Activated CD4-positive, alpha-beta T cell treated with anti-CD3 and anti-CD28 coated beads for 24 hours (primary cell): ENCODE measurements at places on chromosomes 5 and 9.

DNA sequence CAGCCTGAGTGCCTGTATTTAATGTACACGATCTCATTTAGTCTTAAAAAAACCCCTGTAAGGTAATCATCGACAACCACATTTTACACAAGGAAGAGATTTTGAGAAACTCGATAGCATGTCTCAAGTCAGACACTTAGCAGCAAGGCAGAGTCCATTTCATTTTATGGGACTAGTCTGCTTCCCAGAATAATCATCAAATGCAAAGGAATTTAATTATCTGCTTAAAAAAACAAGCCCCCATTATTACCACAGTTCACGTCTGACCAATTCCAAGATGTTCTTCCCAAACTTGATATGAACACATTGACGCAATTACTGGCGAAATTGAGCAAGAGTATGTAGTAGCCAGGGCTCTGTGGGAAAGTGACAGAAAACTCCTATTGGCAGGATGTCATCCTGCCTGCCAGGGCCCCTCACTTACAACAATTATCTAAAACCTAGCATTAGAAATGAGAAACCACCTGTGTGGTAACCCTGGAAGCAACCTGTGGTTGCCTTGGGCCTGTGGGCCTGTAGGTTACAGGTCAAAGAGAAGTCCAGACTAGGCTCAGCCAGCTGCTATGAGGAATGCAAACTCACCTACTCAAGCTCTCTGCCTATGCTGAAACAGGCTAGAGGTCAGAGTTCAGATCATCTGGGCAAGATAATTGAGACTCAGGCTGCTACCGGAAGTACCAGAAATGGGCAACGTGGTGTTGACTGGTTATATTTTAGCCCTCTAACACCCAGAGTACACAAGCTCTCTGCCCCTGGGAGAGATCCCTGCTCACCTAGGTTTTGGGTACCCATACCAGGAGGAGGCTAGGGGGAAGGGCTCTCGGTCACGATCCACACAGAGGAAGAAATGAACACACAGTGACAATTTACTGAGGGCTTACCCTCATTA lies 1.6 kb downstream of the B4GALT1 start:
- no peak for DNase-seq

GRCh38 chr5:150649108-150650020 lies 8.9 kb downstream of the SYNPO start:
- no peak for DNase-seq

GRCh38 chr9:121312169-121312568 lies 44.2 kb downstream of the GSN start:
- DNase-seq: no peak

- DNase-seq: no peak
Measured at GRCh38 chr9:88925481-88925880, 65.8 kb upstream of the S1PR3 start.

DNA sequence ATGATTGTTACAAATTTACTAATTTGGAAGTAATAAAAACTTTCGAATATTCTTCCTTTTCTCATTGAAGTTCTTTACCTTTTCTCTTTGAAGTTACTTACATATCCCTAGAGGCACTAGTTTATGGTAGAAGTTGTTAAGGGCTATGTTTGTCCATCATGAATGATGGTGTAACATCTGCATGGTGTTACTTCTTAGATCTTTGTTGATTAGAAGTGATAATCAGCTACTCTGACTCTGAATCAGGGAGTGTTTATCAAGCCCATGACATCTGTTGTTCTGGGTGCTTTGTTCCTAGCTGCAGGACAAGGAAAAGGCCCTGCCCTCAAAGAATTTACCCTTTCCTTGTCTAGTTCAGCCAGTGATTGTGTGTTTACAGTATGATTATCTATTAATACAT lies 32.9 kb downstream of the MAP3K1 start:
- no peak for DNase-seq

GRCh38 chr5:172451771-172452197 lies 2.5 kb downstream of the SH3PXD2B start:
- DNase-seq: no peak

GRCh38 chr5:141001446-141001843 lies 35.2 kb downstream of the PCDHAC2 start:
- DNase-seq: no peak

GRCh38 chr5:53170746-53171349 lies 61.3 kb upstream of the MOCS2 start:
- no peak for DNase-seq

- DNase-seq: no peak
Measured at GRCh38 chr5:38509185-38509584, 47.3 kb downstream of the LIFR start.

- no peak for DNase-seq
Measured at GRCh38 chr5:158268286-158268685, 409.3 kb upstream of the CLINT1 start.

DNA sequence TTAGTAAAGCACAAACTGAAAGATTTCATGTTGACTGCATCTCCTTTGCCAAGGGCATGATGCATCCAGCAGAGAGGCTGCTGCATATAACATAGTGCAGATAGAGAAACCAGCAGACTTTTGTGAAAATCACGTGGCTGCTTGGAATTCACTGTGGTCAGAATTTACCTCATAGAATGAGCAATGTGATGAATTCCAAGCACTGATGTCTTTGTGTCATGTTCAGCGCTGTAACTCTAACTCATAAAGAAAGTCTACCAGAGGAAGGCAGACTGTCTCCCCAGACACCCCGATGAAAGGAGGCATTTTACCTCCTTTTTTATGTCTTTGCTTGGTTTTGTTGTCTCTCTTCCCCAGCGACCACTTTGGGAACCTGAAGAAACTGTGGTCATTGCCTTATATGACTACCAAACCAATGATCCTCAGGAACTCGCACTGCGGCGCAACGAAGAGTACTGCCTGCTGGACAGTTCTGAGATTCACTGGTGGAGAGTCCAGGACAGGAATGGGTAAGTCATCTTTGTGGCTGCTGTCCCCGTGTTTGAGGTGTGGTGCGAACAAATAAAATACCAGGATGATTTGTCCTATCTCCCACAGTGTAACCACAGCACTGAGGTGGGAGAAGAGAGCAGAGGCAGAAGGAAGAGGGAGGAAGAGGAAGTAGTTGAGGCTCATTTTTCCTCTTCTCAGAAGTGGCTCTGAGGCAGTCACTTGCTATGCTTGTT lies 42.0 kb downstream of the ITK start:
- DNase-seq: no peak

DNA sequence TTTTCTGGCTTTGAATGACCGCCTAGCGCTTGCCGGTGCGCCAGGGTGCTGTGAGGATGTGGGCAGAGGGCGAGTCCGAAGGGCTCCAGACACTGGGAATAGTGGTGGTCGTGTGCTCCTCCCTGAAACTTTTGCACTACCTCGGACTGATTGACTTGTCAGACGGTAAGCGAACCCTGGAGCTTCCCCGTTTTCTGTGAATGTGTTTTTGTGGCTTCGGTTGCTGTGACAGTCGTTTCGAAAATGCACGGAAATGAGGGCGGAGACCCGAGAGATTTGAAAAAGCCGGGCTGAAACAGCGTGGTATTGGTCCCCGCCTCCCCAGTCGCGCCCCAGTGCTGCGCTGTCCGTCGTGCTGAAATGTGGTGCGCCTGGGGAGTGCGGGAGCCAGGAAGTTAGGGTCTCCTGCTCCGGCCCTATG lies 102.5 kb upstream of the GABRP start:
- peak; percentile 19 for DNase-seq

DNA sequence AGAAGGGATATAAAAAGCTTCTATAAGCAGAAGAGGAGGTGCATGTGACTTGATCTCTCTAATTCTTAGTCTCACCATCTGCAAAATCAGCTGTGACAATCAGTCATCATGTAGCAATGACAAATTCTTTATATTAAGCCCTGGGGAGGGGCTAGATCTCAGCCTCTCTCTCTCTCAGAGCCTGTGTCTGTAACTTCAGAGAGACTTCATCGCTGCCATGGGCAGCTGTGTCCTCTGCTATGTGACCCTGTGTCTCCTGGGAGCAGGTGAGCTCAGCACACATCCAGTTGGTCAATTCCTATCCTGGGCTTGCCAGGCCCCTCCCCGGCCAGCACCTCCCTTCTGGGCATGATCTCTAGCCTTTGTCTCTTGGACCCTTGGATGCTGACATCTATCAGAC lies 109.6 kb downstream of the ANKRD18B start:
- no peak for DNase-seq

GRCh38 chr9:124960409-124960752 lies 19.5 kb upstream of the GOLGA1 start:
- no peak for DNase-seq

GRCh38 chr5:5710471-5710870 lies 288.0 kb downstream of the ICE1 start:
- no peak for DNase-seq

GRCh38 chr5:115289104-115289503 lies 7.3 kb downstream of the CCDC112 start:
- DNase-seq: no peak

GRCh38 chr5:138351517-138351916 lies 968 bp upstream of the KDM3B start:
- no peak for DNase-seq

DNA sequence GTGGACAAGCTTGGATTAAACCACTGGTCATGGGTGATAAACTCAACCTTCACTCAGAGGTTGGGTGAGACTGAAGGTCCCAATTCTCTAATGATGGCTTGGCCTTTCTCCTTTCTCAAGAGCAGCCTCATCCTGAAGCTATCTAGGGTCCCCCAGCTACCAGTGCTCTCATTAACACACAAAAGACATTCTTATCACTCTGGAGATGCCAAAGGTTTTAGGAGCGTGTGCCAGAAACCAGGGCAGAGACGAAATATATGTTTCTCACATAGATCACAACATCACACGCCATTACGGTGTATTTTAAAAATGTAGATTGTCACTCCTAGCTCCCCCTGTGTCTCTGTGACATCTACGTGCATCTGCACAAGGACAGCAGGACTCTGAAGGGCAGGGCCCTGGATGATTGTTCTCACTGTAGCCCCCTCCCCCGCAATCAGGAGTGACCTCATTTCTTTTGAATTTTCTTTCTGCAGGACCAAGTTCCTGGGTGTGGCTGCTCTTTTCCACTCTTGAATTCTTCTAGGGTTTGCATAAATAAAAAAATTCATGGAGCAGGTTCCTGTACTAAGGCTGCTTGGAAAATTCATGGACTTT lies 311.3 kb downstream of the GADD45G start:
- no peak for DNase-seq

DNA sequence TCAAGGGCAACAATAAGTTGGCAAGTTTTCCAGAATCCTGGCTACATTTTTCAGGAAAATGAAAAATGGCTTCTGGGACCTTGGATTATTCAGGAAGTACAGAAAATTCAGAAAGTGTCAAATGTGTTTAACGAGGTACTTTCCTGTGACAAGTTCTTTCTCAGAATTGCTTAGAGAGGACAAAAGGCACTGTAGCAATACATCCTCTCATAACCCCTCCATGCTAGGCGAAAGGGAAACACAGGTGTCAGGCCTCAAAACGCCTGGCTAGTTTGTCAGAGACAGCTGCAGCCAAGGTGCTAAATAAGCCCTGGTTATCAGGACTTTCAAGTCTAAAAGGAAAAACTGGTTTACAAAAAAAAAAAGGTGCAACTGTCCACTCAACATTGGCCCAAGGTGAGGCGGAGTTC lies 115.2 kb downstream of the GNAQ start:
- DNase-seq: no peak

DNA sequence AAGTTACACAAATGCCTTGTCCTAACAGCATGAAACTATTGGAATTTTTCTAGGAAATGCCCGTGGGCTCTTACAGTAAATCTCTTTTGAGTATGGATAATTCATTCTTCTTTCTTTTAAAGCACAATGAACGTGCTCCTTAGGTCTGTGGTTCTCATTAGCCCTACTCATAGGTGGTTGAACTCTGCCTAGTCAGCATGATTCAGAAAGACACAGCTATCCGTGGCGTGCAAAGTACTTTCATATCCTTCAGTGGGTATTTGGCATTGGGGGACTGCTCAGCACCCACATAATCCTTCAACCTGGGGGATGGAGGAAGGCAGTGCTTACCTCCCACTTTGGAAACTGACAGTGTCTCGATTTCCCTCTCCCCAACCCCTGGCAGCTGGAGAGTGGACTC lies 462.0 kb upstream of the CLINT1 start:
- no peak for DNase-seq

DNA sequence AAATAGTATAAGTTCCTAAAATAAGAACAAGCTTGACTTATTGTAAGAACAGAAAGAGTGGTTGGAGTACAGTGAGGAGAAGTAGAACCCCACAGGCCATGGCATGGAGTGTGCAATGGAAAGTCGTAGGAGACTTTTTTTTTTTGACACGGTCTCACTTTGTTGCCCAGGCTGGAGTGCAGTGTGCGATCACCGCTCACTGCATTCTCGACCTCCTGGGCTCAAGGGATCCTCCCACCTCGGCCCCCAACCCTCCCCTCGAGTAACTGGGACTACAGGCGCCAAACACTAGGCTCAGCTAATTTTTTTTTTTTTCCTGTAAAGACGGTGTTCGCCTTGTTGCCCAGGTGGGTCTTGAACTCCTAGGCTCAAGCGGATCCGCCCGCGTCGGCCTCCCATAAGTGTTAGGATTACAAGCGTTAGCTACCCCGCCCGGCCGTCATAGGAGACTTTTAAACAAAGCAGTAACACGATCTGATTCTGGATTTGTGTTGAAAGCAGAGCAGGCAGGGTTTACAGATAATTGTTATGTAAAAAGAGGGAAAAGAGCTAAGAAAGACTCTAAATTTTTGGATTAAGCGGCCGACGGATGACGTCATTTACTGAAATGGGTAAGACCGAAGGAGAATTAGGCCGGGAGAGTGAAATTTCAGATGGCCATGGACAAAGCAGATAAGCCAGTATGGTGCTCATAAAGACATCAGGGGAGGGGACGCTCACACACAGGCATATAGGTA lies 752 bp downstream of the TSTD2 start:
- DNase-seq: no peak

DNA sequence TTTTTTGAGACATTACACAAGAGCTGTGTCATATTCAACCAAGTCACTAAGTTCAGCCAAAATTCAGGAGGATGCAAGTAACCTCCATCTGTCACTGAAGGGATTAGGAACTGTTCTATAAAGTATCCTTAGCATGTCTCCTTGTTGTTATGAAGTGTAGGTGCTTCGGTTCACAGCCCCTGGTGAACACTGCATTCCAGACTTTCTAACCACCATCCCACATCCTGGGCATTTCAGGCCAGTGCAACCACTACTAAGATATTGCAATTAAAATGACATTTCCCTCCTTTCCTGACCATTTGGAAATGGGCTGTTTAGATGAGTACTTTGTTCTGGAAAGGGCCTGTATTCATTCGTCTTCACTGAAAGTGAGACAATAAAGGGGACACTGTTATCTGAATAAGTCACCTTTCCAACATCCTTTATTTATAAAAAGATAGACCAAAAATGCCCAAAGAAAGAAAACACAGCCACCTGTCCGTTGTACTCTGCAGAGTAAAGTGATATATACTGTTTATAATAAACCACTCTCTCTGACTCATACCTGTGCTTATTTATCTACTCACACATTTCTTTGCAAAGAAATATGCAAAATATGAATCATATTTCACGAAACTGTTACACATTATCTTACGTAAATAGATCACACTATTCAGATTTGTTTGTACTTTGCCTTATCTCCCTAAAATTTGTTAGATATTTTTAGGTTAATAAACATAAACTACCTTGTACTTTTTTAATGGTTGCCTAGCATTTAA lies 861.9 kb downstream of the CDH18 start:
- no peak for DNase-seq

- DNase-seq: no peak
Measured at GRCh38 chr5:151055336-151055735, 25.5 kb downstream of the TNIP1 start.
